ENCODE measurements at places on chromosomes 6 and 20. TPM values are rescaled to one million over a fixed set of nuclear protein-coding genes. Genes with fewer than 3 reads are reported as not detected.

- no peak overlapping the region for H3K4me3 ChIP-seq
- no peaks in the 10 kb centered on the region for H3K27me3 ChIP-seq
- H3K36me3 ChIP-seq = peaks cover 72% of the 10 kb centered on the region
- peak overlapping the region; percentile 27 for H3K27ac ChIP-seq
These were observed 46.3 kb downstream of the GNAS start for GRCh38 chr20:58898629-58899408.

GRCh38 chr6:118596774-118597320, 48.8 kb downstream of the PLN start:
- peak overlapping the region; percentile 78 for H3K27ac ChIP-seq
- no peak overlapping the region for H3K4me3 ChIP-seq
- peak; percentile 13 for DNase-seq
- H3K27me3 ChIP-seq = no peaks in the 10 kb centered on the region

DNA sequence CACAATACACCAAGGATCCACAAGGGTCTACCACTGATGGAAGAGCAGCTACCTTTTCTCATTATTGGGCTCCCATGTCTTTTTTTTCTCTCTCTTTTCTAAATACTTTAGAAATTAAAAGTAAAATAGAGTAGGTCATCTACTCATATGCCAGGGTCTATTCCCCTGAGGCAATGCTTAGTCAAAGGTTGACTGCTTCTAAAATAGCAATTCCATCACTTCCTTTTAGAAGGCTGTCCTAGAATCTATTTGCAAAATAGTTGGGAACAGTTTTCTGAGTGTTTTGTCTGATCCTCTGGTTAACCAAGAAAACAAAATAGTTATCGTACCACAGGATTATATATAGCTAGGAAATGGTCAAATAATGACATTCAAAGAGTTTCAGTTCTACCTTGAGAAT, 174.1 kb downstream of the COL21A1 start:
- no peak overlapping the region for H3K27ac ChIP-seq
- H3K36me3 ChIP-seq = no peaks in the 10 kb centered on the region
- H3K4me1 ChIP-seq = no peaks in the 10 kb centered on the region

DNA sequence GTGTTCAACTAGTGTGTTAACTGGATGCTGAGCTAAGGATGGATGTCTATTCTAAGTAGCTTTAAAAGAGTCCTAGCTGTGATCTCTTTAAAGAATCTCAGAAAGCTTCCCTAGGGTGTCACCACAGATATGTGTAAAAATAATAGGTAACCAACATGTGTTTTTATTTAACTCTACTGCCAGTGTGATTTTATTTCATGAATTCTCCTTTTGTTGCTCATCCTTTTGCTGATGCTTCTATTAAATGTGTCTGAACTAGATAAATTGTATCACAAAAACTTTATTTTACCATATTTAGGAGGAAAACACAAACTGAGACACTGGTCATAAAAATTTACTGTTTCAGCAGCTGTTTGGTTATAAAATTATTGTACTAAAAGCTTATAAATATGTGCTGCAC, 809.4 kb upstream of the CITED2 start:
- no peak overlapping the region for H3K4me3 ChIP-seq
- no peak overlapping the region for H3K27ac ChIP-seq
- H3K27me3 ChIP-seq = peaks cover 2% of the 10 kb centered on the region
- no peaks in the 10 kb centered on the region for H3K36me3 ChIP-seq

GRCh38 chr6:108771421-108771820, 76.8 kb upstream of the ARMC2 start:
- peaks cover 5% of the 10 kb centered on the region for H3K27me3 ChIP-seq
- H3K27ac ChIP-seq = no peak overlapping the region
- H3K36me3 ChIP-seq = no peaks in the 10 kb centered on the region
- no peak overlapping the region for H3K4me3 ChIP-seq
- H3K4me1 ChIP-seq = peaks cover 6% of the 10 kb centered on the region
- no peak for DNase-seq

GRCh38 chr6:87661016-87661415, 41.0 kb downstream of the AKIRIN2 start:
- peaks cover 33% of the 10 kb centered on the region for H3K36me3 ChIP-seq
- H3K27ac ChIP-seq = no peak overlapping the region
- DNase-seq = no peak
- H3K4me1 ChIP-seq = peaks cover 6% of the 10 kb centered on the region
- H3K27me3 ChIP-seq = no peaks in the 10 kb centered on the region

The CST4 gene
- not detected for total RNA-seq

The OR2H2 gene
- not detected for total RNA-seq

The SCUBE3 gene
- total RNA-seq = not detected

The SLC2A10 gene
- not detected for total RNA-seq

The PSORS1C2 gene
- not detected for total RNA-seq

The FAM83C gene
- not detected for total RNA-seq

The OR2J3 gene
- total RNA-seq = not detected

Data from activated CD8-positive, alpha-beta T cell treated with anti-CD3 and anti-CD28 coated beads for 36 hours (primary cell).